Activated CD4-positive, alpha-beta T cell treated with anti-CD3 and anti-CD28 coated beads, Interleukin-2, amount 10 ng/mL, durations not matched to agents 7 days and 5 days (primary cell): ENCODE measurements at places on chromosomes 1 and 21.

DNA sequence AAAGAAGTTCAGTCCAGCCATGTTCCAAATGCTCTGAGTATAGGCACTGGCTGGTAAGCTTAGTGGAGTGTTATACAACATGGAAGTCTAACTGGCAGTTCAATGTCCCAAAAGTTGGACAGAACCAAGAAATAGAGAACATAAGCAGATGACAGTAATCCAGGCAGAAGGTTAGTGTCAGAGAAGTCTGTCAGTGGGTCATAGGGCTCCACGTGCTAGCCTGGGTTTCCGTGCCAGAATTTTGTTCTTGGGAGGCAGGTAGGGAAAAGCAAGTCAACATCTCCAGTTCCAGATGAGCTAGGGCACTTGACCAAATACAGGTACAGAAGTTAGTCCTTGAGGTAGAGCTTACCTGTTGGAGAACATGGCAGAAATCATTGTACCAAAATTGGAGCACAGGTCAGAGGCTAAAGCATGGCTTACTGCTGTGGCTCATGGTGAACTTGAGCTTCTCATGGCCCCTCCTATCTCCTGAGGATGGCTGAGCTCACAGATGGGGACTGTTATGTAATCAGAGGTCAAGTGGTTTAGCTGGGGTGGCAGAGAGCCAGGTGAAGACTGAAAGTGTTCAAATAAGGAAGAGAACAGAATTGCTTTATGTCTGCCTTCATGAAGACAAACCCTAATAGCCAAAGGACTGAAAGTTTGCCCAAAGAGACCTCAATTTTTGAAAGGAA, 170.8 kb downstream of the NFIA start:
- H3K27me3 ChIP-seq: no peaks in the 10 kb centered on the region
- DNase-seq: no peak
- H3K4me3 ChIP-seq: no peak overlapping the region
- no peak overlapping the region for H3K27ac ChIP-seq
- peaks cover 11% of the 10 kb centered on the region for H3K4me1 ChIP-seq

- H3K36me3 ChIP-seq: peaks cover 2% of the 10 kb centered on the region
- no peak for DNase-seq
- H3K4me3 ChIP-seq: no peak overlapping the region
- H3K27ac ChIP-seq: no peak overlapping the region
- H3K27me3 ChIP-seq: peaks cover 15% of the 10 kb centered on the region
- H3K4me1 ChIP-seq: peaks cover 19% of the 10 kb centered on the region
These were observed 9.1 kb upstream of the AK2 start for GRCh38 chr1:33045814-33046213.

DNA sequence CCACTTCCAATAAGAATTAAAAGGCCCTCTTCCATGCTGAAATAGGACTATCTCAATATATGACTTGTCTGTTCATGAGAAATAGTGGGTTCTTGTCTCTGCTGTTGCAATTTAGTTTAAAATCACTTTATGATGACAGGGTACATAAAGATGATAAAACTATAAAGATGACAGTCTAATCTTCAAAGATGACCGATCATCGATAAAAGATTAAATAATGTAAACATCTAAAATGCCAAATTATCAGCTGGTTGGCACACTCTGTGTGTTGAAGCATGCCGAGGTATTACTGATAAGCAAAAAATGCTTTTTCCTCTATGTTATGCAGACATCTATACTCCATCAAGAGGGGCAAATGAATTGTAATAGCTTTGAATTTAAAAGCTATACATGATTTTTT, 89.5 kb downstream of the ADGRL4 start:
- H3K36me3 ChIP-seq: no peaks in the 10 kb centered on the region
- no peak for DNase-seq
- H3K4me3 ChIP-seq: no peak overlapping the region
- H3K27me3 ChIP-seq: no peaks in the 10 kb centered on the region

DNA sequence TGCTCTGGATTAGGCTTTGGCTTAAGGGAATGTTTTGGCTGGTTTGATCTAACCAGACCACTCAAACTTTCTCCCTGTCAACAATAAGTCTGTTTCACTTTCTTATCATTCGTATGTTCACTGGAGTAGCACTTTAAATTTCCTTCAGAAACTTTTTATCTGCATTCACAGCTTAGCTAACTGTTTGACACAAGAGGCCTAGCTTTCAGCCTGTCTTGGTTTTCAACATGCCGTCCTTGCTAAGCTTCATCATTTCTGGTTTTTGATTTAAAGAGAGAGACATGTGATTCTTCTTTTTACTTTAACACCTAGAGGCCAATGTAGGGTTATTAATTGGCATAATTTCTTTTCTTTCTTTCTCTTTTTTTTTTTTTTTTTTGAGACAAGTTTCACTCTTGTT, 14.9 kb upstream of the CYB5R1 start:
- H3K36me3 ChIP-seq: no peaks in the 10 kb centered on the region
- H3K4me1 ChIP-seq: peaks cover 1% of the 10 kb centered on the region
- H3K4me3 ChIP-seq: no peak overlapping the region
- DNase-seq: no peak

- no peak for DNase-seq
- peaks cover 5% of the 10 kb centered on the region for H3K4me1 ChIP-seq
- H3K36me3 ChIP-seq: peaks cover 6% of the 10 kb centered on the region
- H3K4me3 ChIP-seq: no peak overlapping the region
These were observed 80.2 kb upstream of the PPP2R5A start for GRCh38 chr1:212205006-212205405.

DNA sequence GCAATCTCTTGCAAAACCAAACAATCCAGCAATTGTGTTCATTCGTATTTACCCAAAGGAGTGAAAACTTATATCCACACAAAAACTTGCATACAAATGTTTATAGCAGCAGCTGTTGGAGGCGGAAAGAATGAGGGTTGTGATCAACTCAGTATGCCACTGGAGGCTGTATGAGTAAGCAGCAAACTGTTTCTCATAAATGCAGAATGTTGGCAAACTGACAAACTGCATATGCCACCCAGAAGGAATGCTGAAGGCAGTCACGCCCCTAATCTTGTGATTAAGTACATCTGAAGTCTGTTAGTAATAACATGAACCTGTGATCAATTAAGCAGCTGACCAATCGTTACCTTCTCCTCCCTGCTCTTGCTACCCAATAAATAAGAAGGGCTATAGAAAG, 60.5 kb upstream of the CR2 start:
- DNase-seq: no peak
- no peaks in the 10 kb centered on the region for H3K36me3 ChIP-seq
- H3K27ac ChIP-seq: no peak overlapping the region
- no peak overlapping the region for H3K4me3 ChIP-seq
- no peaks in the 10 kb centered on the region for H3K4me1 ChIP-seq

DNA sequence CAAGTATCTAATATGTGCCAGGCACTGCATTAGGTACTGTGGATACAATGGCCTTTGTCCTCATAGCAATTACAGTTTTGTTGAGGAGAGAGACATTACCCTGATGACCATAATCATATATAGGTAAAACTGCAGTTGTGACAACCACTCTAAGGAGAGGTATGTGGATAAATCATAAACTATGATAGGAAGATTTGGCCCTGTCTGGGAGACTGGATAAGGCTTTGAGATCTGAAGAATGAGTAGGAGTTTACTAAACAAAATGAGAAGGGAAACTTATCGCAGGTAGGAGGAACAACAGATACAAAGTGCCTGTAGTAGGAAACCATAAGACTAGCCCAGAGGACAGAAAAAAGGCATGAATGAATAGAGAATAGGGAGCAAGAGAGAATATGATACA, 4.4 kb downstream of the TMCO1 start:
- H3K4me3 ChIP-seq: no peak overlapping the region
- peaks cover 50% of the 10 kb centered on the region for H3K4me1 ChIP-seq
- H3K27ac ChIP-seq: peak overlapping the region; percentile 10
- peaks cover 56% of the 10 kb centered on the region for H3K36me3 ChIP-seq
- DNase-seq: no peak

DNA sequence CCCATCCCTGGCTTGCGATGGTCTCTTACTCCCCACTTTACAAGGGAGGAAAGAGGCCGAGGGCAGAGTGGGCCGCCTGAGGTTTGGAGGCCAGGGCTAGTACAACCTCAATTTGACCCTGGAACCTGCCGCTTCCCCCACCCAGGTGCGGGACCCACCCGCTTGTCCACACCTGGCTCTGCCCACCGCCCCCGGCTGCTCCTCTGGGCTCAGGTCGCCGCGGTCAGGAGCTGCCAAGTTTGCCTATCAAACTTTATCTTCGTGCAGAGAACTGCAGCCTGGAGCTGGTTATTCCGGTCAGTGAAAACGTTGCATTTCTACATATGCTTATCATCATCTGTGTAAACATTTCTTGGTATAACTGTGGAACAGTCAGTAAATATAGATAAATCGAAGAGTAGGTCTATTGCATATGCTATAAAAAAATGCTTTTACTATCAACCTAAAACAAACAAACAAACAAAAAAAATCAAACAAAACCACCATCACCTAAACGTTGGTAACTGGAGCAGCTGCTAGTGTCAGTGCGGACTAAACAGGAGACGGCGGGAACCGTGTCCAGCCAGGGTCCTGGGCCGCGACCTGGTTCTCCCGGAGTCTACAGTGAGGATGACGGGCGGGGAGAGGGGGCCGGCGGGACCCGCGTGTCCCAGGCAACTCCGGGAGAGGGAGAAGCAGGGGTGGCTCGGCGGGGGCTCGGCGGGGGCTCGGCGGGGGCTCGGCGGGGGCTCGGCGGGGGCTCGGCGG, 906 bp upstream of the ADARB1 start:
- H3K4me1 ChIP-seq: peaks cover 36% of the 10 kb centered on the region
- H3K4me3 ChIP-seq: peak overlapping the region; percentile 96
- H3K36me3 ChIP-seq: no peaks in the 10 kb centered on the region
- peak overlapping the region; percentile 94 for H3K27ac ChIP-seq
- no peaks in the 10 kb centered on the region for H3K27me3 ChIP-seq

- H3K4me1 ChIP-seq: peaks cover 7% of the 10 kb centered on the region
- H3K36me3 ChIP-seq: no peaks in the 10 kb centered on the region
- DNase-seq: no peak
- H3K27ac ChIP-seq: no peak overlapping the region
- no peak overlapping the region for H3K4me3 ChIP-seq
These were observed 1.9 kb downstream of the MEX3A start for GRCh38 chr1:156080241-156080862.

DNA sequence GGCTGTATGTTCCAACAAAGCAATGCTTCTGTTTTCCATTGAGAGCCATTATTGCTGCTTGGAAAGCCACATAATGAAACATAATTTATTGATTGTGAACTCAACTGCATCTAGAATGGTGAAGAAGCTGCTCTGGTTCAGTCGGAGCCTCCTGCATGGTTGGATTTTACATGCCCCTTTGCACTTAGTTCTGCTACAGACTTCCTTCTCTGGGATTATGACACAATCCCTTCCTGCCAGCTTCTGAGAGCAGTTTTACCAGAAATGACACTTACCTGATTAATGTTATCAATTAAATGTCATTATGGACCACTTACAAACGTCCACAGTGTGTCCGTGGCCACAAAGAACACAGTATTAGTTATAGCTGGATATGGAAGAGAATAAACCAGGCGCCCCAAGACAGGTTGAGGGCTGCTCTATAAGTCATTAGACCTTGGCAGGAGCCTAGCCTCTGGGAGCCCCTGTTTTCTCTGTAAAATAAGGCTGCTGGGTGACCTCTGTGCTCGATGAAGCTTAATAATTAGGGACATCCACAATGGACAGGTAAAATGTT, 7.0 kb upstream of the CD58 start:
- DNase-seq: no peak
- no peaks in the 10 kb centered on the region for H3K36me3 ChIP-seq
- H3K4me3 ChIP-seq: no peak overlapping the region
- no peak overlapping the region for H3K27ac ChIP-seq

DNA sequence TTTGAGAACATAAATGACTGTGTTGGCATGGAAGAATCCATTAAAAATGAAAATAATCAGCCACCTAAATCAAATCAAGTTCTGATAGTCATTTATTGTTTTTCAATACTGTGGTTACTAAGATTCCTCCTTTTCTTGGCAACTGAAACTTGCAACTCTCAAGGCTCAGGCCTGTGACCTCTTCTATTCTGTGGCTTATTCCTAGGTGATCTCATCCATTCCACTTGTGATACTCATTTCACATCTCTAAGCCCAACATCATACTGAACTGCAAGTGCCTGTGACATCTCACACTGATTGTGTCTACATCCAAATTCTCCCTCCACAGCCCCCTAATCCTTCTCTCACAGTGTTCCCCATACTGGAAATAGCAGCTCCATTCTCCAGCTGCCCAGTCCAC, 4.8 kb upstream of the ST6GALNAC5 start:
- H3K4me3 ChIP-seq: no peak overlapping the region
- no peak overlapping the region for H3K27ac ChIP-seq
- peaks cover 40% of the 10 kb centered on the region for H3K27me3 ChIP-seq
- peaks cover 4% of the 10 kb centered on the region for H3K4me1 ChIP-seq

DNA sequence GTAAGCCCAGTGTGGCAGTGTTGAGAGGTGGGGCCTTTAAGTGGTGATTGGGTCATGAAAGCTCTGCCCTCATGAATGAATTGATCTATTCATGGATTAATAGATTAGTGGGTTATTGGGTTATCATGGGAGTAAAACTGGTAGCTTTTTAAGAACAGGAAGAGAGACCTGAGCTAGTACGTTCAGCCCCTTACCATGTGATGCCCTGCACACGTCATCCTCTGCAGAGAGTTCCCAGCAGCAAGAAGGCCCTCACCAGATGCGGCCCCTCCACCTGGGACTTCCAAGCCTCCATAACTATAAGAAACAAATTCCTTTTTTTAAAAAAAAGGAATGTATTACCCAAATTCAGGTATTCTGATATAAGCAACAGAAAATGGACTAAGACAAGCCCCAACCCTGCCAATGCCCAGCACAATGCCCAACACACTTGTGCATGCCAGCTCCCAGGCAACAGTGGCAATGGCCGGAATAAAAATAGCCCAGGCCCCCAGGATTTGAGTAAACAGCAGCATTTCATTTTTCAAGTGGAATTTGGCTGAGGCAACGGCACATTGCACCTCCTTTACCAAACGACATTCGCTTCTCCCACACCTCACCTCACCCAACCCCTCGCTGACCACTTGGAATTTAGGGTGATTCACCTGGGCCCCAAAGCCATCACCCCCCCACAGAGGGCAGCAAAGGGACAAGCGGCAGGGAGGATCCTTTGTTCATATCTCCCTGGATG, 215.9 kb downstream of the TOMM20 start:
- no peaks in the 10 kb centered on the region for H3K36me3 ChIP-seq
- H3K4me1 ChIP-seq: peaks cover 20% of the 10 kb centered on the region
- no peaks in the 10 kb centered on the region for H3K27me3 ChIP-seq
- no peak overlapping the region for H3K4me3 ChIP-seq
- DNase-seq: no peak
